ENCODE measurements at places on chromosomes 2 and 18.

GRCh38 chr2:10004836-10005235 is 38.5 kb upstream of the KLF11 start:
- no peak for DNase-seq

- DNase-seq: no peak
Observed at GRCh38 chr2:216698293-216698692, 2.9 kb upstream of the IGFBP5 start.

DNA sequence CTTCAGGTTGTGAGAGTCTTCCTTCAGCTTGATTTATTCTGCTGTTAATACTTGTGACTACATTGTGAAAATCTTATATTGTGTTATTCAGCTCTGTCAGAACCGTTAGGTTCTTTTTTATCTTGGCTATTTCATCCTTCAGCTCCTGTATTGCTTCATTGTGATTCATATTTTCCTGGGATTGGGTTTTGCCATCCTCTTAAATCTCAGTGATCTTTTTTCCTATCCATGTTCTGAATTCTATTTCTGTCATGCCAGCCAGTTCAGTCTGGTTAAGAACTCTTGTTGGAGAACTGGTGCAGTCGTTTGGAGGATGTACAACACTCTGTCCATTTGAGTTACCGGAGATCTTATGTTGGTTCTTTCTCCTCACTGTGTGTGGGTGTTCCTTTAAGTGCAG is 19.1 kb downstream of the MSTN start:
- DNase-seq: no peak

DNA sequence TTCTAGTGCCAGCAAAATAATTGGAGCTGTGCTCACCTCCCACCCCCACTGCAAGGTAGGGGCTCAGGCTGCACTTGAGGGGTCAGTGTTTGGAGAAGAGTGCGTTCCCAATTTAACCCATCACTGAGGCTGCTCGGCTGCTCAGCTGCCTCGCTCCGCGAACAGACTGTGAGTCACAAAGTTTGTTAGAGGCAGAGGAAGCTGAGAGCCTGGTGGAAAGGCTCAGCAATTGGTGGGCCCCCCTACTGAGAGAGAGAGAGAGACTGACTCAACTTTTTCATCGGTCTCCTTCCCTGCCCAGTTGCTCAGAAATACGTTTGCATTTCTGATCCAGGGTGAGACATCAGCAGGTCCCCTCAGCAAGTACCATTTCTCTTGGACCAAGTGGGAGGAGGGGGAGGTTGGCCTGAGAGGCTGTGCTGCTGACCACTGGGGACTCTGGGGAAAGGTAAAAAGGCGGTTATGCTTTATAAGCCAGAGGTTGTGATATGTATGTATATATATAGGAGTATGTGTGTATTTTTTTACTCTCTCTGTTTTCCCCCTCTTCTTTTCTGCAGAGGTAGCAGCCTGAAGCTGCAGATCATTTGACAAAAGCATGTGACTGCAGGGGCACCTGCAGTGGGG is 1.5 kb downstream of the EFR3B start:
- DNase-seq: peak; percentile 68

- DNase-seq: peak; percentile 78
Observed at GRCh38 chr2:44169155-44169898, 652 bp downstream of the PPM1B start.

DNA sequence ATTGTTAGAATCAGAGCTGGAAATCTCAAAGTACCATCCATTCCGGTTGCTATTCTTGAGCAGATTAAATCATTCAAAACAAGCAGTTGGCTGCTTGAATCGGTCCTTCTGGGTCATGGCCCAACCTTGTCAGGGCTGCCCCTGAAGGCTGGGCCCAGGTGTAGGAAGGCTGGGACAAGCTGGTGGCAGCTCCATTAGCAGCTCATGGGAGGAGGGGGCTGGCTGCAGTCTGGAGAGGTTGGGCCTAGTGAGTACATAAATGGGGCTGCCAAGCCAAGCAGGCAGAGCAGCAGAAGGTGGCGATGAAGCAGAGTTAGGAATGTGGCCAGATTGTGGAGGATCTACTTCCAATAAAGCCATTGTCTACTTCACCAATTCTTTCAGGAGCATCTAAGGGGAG is 81.4 kb downstream of the ADCYAP1 start:
- no peak for DNase-seq

DNA sequence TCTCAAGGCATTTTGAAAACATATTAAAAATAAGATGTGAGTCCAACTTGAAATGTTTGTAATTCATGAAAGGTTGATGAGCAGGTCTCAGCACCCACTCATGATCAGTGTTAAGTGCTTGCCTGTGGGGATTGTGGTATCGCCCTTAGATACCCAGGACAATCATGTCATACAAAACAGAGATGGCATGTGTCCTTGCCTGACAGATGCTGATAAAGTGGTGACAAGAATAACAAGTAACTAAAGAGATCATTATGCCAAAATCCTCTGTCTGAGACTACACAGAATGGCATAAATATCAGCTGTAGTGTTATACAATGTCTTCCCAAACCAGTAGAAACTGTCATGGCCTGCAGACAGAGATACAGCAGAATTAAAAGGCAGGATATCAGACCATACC is 930.3 kb downstream of the SUCLG1 start:
- no peak for DNase-seq

DNA sequence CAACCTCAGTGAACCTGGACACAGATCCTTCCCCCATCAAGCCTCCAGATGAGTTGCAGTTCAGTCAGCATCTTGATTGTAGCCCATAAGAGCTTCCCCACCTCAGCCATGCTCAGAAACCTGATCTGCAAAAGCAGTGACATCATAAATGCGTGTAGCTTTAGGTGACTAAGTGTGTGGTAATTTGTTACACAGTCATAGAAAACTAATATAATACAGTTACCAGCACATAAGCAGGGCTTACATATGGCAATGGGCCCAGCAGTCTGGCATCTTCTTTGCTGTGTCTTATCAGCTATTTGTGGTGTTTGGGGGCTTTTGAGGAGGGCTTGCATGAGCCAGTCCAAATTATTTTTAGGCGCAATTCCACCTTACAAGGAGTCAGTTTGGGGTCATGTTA is 807.0 kb downstream of the SLC4A3 start:
- DNase-seq: no peak

DNA sequence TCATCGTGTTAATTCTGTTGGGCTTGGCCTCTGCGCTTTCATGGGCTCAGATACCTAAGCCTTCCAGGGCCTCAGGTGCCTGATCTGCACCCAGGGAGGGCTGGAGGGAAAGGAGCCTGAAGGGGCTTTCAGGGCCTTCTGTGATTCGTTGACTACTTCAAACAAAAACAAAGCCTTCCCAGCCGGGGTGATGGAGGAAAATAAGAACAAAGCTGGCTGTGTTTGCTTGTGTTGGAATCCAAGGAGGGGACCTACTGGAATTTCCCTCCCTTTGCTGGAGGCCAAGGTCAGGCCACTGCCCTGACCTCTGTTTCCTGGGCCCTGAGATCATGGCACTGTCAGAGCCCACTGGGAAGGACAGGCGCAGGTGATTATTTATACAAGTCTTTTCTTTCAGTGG is 135.3 kb downstream of the KLHL29 start:
- no peak for DNase-seq

GRCh38 chr2:44934038-44934982 is 7.2 kb upstream of the SIX3 start:
- DNase-seq: no peak

GRCh38 chr2:165825041-165825440 is 31.0 kb upstream of the GALNT3 start:
- no peak for DNase-seq

DNA sequence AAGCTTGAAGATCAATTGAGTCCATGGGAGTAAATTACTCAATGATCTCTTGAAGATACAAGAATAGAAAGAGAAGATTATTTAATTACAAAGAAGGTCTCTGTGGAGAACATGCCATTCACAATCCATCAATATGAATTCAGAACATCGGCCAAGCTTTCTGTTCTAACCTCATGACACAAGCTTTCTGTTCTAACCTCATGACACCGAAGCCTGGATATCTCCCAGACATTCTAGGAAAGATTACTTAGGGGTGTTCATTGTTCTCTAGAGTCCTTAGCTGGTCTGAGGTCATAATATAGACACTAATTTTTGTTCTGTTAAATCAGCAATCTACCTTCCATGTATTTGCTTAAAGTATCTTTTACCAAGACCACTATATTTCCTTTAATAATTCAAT is 95.5 kb downstream of the RDH14 start:
- DNase-seq: no peak

- DNase-seq: no peak
Observed at GRCh38 chr2:70828115-70828514, 7.5 kb downstream of the CD207 start.

DNA sequence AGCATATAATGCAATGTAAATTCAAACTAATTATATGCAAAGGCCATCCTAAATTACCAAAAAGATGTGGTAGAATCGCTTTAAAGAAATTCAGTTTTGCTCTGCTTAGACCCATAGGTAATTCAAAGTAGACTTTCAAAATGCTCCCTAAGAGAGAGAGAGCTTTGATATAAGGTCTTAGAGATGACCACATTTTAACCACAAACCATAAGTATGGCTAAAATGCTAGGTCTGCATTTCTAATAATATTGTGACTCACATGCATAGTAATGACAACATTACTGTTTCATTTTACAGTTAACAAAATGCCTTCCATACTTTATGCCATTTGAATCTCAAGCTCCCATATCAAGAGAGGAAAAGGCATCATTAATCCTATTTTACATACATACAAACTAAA is 144.5 kb downstream of the RAD51AP2 start:
- DNase-seq: no peak

DNA sequence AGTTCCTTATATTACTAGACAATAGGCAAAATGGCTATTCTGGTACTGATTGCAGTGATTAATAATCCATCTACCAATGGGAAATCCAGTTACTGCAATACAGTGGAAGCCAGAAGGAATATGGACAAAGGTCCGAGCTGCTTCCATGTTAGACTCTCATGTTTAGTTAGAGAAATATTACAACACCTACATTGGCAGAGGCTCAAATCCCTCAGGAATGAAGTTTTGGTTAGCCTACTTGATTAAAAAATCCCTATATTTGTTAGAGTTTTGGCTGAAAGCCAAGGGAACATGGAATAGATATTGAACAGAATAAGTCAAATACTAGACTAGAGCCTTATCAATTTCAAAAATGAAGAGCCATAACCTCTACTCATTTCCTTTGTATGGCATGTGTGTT is 48.5 kb downstream of the ARL6IP6 start:
- no peak for DNase-seq

GRCh38 chr2:7429733-7430132 is 512.5 kb downstream of the RNF144A start:
- no peak for DNase-seq

- no peak for DNase-seq
Observed at GRCh38 chr2:20578895-20579825, 71.7 kb downstream of the HS1BP3 start.

GRCh38 chr2:113150258-113150601 is 22.8 kb downstream of the IL1RN start:
- DNase-seq: no peak

DNA sequence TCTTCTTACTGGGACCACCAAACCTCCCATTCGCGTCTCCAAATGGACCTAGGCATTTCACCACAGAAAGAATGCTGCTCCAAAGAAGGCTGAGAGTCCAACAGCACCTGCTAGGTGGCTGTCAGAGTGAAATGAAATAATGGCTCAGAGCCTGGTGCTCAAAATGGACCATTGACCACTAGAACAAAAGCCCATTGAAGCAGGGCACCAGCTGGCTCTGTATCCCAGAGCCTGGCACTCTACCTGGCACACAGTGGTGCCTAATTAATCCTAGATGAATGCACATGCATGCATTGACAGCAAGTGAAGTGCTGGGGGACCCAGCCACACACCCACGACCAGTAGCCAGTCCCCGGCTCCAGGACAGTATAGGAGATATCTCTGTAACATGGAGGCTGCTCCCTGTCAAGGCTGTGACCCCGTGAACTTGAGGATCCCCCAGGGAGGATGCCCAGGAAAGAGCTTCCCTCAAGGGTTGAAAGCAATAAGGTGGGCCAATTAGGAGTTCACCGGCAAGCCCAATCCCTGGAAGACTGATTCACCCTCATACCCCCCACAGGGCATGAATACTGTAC is 261.3 kb downstream of the TNS1 start:
- DNase-seq: no peak

DNA sequence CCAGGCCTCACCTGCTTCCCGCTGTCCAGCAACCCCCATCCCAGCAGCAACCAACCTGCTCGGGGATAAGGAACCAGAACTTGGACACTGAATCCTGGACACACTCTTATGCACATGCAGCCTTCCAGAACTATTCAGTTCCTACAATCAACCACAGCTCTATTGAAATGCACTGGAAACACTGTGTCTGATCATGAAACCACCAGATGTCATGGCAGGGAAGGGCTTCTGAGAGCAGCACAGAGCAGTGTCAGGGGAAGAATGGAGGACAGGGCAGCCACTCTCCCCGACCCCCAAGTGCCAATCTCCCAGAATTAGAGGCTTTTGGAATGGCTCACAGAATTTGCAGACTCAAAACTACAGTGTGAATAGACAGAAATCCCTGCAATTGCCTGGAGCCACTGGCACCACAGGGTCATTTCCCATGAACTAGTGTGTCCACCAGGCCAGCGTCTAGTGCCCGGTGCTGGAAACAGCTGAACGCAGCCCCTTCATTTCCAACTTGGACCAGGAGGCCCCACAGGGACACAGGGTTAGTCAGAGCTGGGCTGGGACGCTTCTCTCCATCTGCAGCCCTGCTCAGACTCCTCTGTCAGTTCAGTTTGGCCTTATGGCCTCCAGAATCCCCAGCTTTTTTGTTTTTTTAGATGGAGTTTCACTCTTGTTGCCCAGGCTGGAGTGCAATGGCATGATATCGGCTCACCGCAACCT is 25.5 kb downstream of the MRPL35 start:
- no peak for DNase-seq

- DNase-seq: no peak
Observed at GRCh38 chr18:63342206-63342605, 22.6 kb upstream of the BCL2 start.

DNA sequence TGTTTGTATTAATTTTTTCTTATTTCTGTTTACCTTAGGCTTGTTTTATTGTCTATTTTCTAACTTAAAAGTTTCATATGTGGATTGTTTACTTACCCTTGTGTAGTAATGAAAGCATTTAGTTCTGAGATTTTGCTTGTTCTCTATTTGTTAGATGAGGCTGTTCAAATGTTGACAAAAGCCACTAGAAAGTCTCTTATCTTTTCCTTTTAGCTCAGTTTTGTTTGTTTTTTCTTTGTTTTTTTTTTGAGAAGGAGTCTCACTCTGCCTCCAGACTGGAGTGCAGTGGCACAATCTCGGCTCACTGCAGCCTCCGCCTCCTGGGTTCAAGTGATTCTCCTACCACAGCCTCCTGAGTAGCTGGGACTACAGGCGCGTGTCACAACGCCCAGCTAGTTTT is 30.9 kb downstream of the USP14 start:
- DNase-seq: no peak

- no peak for DNase-seq
Observed at GRCh38 chr2:7697052-7697451, 779.8 kb downstream of the RNF144A start.

GRCh38 chr18:22199005-22199404 is 29.6 kb downstream of the GATA6 start:
- DNase-seq: no peak

- DNase-seq: no peak
Observed at GRCh38 chr2:22002066-22002465, 878.3 kb downstream of the TDRD15 start.

- DNase-seq: no peak
Observed at GRCh38 chr2:95079199-95079683, 42.4 kb downstream of the MRPS5 start.

- DNase-seq: no peak
Observed at GRCh38 chr18:7562491-7562890, 4.6 kb upstream of the PTPRM start.

Data from activated T-cell treated with anti-CD3 and anti-CD28 coated beads, Interleukin-2, amount 50 U/mL, for 24 hours (primary cell).